ENCODE measurements at places on chromosomes 2 and 18.

- no peak for DNase-seq
These were observed 6.8 kb downstream of the FER1L5 start for GRCh38 chr2:96649342-96649741.

GRCh38 chr18:1976484-1976883, 594.8 kb downstream of the METTL4 start:
- DNase-seq = no peak

DNA sequence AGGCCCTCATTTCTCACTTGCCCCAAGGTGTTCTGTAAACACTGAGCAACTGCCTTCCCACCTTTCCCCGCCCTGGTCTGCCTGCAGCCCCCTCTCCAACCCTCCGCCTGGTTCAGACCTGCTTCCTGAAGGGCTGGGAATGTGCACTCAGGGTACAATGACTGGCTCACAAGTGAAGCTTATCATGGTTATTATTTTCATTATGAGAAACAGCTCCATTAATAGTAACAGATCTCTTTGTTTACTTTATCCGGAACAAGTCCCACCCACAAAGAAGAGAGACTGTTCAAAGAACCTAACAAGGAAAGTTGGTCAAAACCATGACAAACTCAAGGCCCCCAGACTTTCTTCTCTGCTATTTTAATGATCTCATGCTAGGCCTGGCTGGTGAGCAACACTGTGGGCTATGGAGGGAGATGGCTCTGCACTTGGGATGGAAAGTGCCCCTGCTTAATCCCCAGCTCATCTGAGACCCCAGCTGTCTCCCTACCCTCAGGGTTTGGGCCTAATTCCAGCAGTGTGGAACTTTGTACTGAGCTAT, 36.7 kb downstream of the ARHGAP25 start:
- DNase-seq = no peak

- DNase-seq = no peak
These were observed 101.1 kb upstream of the ODC1 start for GRCh38 chr2:10549195-10549594.

GRCh38 chr18:74124642-74125041, 23.0 kb downstream of the FBXO15 start:
- no peak for DNase-seq

GRCh38 chr18:40707797-40708196, 1247.2 kb upstream of the PIK3C3 start:
- no peak for DNase-seq

GRCh38 chr2:139492131-139492680, 712.0 kb upstream of the NXPH2 start:
- no peak for DNase-seq

DNA sequence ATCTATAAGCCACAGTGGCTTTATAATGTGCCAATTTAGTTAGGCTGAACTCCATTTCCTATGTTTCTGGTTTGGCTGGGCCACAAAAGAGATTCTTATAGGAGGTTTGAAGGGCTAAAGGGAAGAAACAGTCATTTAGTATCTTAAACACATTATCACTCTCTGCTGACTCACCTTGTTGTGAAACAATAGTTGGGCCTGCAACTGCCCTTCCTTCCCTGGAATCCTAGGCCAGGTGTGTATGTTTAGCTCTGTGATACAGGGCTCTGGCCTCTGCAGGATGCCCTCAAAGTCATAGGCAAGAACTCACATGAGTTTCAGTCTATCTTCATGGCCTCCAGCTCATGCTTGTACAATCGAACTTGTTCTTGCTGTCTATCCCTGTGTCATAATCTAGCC, 400.0 kb upstream of the CELF4 start:
- DNase-seq = no peak

DNA sequence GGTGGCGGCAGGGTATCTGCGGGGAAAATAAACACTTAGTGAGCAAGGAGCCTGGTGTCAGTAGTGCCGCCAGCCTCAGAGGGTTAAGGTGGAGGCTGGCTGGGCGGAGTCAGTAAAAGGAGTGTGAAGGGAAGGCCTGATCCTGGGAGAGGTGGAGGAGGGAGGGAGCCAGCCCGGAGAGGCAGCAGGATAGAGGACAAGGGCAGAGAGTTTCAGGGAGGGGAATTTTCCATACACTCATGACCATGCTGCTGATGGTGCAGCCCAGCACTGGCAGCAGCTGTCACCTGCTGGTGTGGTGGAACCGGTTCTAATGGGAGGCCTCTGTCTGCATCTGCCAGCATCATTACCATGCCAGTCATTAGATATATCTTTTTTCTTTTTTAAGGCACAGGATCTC, 2.0 kb upstream of the TEX44 start:
- no peak for DNase-seq

- DNase-seq = no peak
These were observed 215.5 kb downstream of the GBX2 start for GRCh38 chr2:235952714-235953113.

GRCh38 chr2:100253786-100254185, 68.5 kb downstream of the LONRF2 start:
- DNase-seq = no peak

- no peak for DNase-seq
These were observed 107.6 kb downstream of the TMEM17 start for GRCh38 chr2:62398356-62398755.

DNA sequence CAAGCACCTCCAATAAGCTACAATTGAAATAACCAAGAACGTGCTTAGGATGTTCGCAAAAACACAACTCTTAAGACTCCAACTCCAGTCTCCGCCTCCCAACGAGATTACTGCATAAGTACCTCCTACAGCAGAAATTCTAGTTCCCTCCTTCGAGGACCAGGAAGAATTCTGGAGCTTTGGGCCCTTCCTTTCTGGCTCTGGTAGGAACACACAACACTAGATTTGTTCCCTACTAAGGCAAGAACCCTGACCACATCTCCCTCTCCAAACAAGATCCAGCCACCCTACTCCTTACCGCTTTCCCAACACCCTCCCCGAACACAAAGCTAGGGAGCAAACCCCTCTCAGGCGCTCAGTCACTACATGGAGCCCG, 721 bp downstream of the ADAM17 start:
- no peak for DNase-seq

DNA sequence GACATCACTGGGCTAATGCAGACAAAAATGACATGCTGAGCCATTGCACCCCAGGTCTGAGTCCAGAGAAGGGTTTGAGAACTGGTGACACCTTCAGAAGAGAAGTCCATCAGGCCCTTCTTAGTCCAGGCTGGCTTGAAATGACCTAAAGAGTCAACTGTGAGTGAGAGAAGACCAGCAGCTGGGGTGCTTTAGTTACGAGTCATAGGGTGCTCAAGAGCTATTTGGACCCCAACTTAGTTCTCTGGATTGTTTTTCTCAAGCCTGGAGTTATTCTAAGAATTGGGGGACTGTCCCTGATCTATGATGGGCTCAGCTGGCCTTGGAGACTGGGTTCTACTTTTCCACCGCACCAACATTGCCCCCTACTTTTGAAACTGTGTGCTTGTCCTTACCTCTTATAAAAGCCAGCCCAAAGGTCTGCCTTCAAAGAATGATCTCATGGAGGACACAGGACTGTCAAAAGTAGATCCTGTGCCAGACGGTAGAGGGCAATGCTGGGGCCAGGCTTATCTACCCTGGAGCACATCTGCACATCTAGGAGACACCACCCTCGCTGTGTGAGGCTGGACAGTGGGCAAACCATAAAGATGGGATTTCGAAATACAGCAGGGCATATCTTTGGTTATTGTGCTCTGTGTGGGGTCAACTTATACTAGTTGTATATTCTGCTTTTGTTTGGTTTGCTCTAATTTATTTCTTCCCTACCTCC, 333.0 kb upstream of the SLC14A2 start:
- DNase-seq = no peak

GRCh38 chr2:170703776-170704476, 11.2 kb upstream of the SP5 start:
- DNase-seq = no peak

- DNase-seq = no peak
These were observed 113.0 kb downstream of the TGFA start for GRCh38 chr2:70440621-70441020.

Measured in dorsolateral prefrontal cortex (tissue), 122 donors.